ENCODE measurements at places on chromosomes 7 and 10. TPM values are rescaled to one million over a fixed set of nuclear protein-coding genes. Genes with fewer than 3 reads are reported as not detected.

The ZNF503 gene
- 0.83 TPM for total RNA-seq

The MARVELD1 gene
- total RNA-seq, result 12.0 TPM

The PGAM2 gene
- total RNA-seq, result not detected

The NUTM2E gene
- not detected for total RNA-seq

- DNase-seq, result no peak
Observed at GRCh38 chr7:98628418-98628817, 11.3 kb downstream of the NPTX2 start.

GRCh38 chr10:86190291-86190690, 176.3 kb downstream of the GRID1 start:
- no peak for DNase-seq

DNA sequence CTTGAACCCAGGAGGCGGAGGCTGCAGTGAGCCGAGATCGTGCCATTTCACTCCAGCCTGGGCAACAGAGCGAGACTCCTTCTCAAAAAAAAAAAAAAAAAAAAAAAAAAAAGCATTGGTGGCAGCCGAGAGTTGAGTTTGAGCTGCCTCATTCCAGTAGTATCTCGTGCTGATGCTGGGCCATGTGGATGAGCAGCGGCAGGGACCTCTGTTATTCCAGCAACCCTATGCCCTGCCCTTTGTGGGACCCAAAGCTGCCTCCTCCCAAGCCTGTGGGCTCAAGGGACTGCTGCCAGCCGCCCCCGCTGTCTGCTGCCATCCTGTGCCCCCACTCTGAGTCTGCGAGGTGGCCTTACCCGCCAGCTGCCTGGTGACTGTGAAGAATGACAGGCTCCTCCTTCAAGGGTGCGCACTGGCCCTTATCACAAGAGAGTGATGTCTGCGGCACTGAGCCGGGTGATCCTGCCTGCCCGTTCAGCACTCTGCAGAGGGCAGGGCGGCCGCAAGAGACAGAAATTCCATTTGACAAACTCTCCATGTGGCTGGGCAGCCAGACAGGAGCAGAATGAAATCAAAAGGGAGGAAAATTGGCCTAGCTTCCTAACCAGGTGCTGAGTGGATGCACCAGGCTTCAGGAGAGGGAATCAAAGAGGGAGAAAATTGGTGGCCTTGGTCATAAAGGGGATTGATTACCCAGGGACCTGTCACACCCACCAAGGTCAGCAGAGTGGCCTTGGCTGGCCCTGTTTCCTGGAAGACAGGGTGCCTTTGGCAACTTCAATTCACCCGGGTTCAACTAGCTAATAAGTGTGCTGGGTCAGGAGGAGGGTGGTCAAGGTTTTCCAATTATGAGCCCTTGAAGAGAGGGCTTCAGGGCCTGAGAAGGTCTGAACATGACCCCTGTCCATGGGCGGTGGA, 65.3 kb upstream of the ZMIZ1 start:
- no peak for DNase-seq

DNA sequence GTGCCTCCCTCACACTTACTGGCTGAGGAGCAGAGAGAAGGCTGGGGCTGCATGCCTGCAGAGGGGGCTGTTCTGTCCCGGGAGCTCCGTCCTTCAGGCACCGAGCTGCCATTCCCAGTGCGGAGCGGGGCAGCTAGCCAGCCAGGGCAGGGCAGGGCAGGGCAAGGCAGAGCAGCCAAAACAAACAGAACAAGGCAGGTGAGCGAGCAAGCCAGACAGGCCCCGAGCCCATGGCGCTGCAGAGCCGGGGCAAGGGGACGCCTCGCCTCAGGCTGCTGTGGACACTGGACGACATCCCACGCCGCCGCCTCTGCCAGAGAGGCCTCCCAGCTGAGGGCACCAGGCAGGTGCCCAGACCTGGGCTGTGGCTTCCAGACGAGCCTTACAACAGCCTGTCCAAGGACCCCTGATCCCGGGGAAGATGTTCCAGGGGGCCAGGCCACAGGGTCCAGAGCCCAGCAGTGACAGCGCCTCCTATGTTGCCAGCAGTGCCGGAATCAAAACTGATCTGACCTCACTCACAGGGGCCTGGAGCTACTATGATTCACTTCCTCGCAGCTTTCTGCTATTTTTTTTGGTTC, 8.2 kb upstream of the NDST2 start:
- peak; percentile 23 for DNase-seq

Data from IMR-90 (cell line).